Right cardiac atrium (tissue), 5 donors: ENCODE measurements at places on chromosomes 6 and 20. TPM values are rescaled to one million over a fixed set of nuclear protein-coding genes. Genes with fewer than 3 reads are reported as not detected.

GRCh38 chr20:39775110-39775509 is 813.0 kb downstream of the DHX35 start:
- DNase-seq = peak; percentile 95

GRCh38 chr20:48826883-48827771 is 672 bp downstream of the PREX1 start:
- DNase-seq = peak; percentile 70

GRCh38 chr6:79713701-79714322 is 82.7 kb downstream of the SH3BGRL2 start:
- peak; percentile 54 for DNase-seq

Gene PTPRK
- total RNA-seq = 45.4 TPM

- no peak for DNase-seq
Measured at GRCh38 chr6:157800420-157801237, 22.4 kb upstream of the SNX9 start.

Gene MAP1LC3A
- 79.9 TPM for total RNA-seq

GRCh38 chr6:13139119-13139518 is 189.2 kb downstream of the TBC1D7 start:
- DNase-seq = no peak

- DNase-seq = peak; percentile 73
Measured at GRCh38 chr6:7424967-7425807, 35.6 kb downstream of the RIOK1 start.
